ENCODE measurements at places on chromosomes 11 and 22.
A peak's percentile ranks its signal among the peaks of the same experiment; 100 is the strongest.

GRCh38 chr22:22069450-22070370 lies 87.1 kb upstream of the TOP3B start:
- DNase-seq: no peak

DNA sequence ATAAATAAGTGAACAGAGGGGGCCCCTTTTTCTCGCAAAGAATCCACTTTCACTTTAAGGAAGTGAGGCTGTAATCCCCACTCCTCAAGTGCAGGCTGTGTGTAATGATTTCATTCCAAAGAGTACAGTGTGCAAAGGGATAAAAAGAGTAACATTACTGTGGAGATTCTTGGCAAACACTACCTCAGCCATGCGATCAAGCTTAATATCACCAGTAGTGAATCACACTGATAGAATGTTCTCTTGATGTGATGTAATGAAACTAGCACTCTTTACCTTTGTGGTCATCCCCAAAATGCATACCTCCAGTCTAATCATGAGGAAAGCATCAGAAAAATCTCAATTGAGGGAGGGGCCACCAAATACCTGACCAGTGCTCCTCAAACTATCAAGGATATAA lies 246.1 kb upstream of the CHORDC1 start:
- DNase-seq: no peak

- no peak for DNase-seq
Measured at GRCh38 chr11:83734120-83734519, 448.0 kb upstream of the CCDC90B start.

GRCh38 chr11:5689551-5689983 lies at the start of gene TRIM22:
TRIM22 (plus strand) TSS chr11:5689790; CDS start chr11:5696233, 6,443 bp downstream.
- peak; percentile 85 for DNase-seq
